ENCODE measurements at places on chromosomes 4 and X. TPM values are rescaled to one million over a fixed set of nuclear protein-coding genes. Genes with fewer than 3 reads are reported as not detected.
A peak's percentile ranks its signal among the peaks of the same experiment; 100 is the strongest.

DNA sequence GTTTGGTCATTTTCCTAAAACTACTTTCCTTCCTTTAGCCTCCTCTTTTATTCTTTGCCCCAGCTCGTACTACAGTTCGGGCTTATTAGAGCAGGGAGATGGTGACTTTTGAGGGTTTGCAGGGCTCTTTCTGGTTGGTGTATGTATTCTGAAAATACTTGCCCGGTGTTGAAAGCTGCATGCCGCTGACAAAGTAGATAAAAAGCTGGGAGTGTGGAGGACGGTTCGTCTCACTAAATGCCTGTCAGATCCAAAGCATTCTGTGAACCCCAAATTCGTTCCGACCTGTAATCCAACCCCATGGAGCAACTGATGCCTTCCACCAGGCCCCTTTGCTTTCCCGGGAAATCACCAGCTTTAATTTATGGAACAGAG lies 19.2 kb downstream of the TRIM2 start:
- H3K36me3 ChIP-seq = no peaks in the 10 kb centered on the region
- H3K4me1 ChIP-seq = peaks cover 30% of the 10 kb centered on the region
- H3K4me3 ChIP-seq = peak overlapping the region; percentile 58
- no peak for DNase-seq
- no peak overlapping the region for H3K27ac ChIP-seq

Gene CCDC149
- total RNA-seq = not detected

- no peaks in the 10 kb centered on the region for H3K4me1 ChIP-seq
- H3K27me3 ChIP-seq = no peaks in the 10 kb centered on the region
- H3K4me3 ChIP-seq = no peak overlapping the region
- peak overlapping the region; percentile 35 for H3K27ac ChIP-seq
- H3K36me3 ChIP-seq = no peaks in the 10 kb centered on the region
These were observed 161.7 kb downstream of the RBMX2 start for GRCh38 chrX:130563476-130563875.

Gene MSN
- total RNA-seq = 479 TPM

Gene BEX5
- 0.86 TPM for total RNA-seq

All from activated T-helper 1 cell treated with anti-CD3 and anti-CD28 coated beads, Interleukin-12 subunit alpha, Interleukin-12 subunit beta, Interleukin-2, Interleukin-4 antibody, amounts not matched to agents 30 ng/mL and 10 ng/mL and 1 ng/mL, durations not matched to agents 14 hours and 24 hours and 36 hours (primary cell).